ENCODE measurements at places on chromosomes 1 and 21. TPM values are rescaled to one million over a fixed set of nuclear protein-coding genes. Genes with fewer than 3 reads are reported as not detected.

DNA sequence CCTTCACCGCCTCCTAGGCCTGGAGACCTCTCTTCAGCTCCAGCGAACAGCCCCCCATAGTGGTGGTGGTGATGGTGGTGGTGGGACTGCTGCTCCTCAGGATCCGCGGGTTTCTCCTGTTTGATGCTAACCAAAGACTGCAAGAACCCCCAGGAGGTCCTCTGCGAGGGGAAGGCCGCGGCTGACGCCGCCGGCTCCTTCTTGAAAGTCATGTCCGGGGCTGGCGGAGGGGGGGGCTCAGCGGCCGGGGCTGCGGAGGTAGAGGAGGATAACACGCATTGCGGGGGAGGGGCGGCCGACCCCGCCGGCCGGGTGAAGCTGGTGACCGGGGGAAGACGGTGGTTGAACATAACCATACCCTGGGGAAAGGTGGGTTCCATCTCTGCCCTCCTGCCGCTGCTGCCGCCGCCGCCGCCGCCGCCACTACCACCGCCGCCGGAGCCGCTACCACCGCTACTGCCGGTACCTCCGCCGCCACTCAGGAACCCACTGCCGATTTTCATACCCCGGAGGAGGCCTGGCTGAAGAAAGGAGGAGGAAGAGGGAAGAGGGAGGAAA is 554 bp downstream of the ZNF281 start:
- no peaks in the 10 kb centered on the region for H3K27me3 ChIP-seq
- peak overlapping the region; percentile 76 for H3K27ac ChIP-seq
- peak overlapping the region; percentile 56 for H3K4me3 ChIP-seq
- H3K36me3 ChIP-seq, result peaks cover 36% of the 10 kb centered on the region
- DNase-seq, result peak; percentile 57

Gene LORICRIN
- polyA plus RNA-seq, result 0.24 TPM

DNA sequence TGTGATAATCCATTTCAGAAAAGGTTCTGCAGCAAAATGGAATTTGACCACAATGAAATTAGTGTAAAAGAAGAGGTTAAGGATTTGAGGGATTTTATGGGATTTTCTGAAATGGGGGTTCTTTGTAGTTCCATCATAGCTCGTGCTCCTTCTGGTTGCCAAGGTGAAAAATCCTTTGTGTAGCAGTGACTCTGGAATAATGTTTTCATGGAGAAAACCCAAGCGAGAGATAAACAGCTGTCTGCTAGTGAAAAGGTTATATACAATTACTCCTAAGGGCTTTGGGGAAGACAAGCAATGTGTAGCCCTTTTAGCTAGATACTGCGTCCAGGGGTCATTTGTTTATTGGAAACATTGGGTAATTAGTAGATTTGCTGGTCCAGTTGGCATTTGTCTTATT is 453.2 kb upstream of the DEPDC1 start:
- no peak for DNase-seq
- H3K4me3 ChIP-seq, result no peak overlapping the region
- no peaks in the 10 kb centered on the region for H3K36me3 ChIP-seq
- no peaks in the 10 kb centered on the region for H3K27me3 ChIP-seq

GRCh38 chr1:89425056-89425455 is 61.2 kb downstream of the GBP6 start:
- no peak for DNase-seq
- H3K4me3 ChIP-seq, result no peak overlapping the region
- no peaks in the 10 kb centered on the region for H3K4me1 ChIP-seq
- no peaks in the 10 kb centered on the region for H3K27me3 ChIP-seq
- no peak overlapping the region for H3K27ac ChIP-seq

All from GM23338 (cell line).